ENCODE measurements at places on chromosomes 3 and 15. TPM values are rescaled to one million over a fixed set of nuclear protein-coding genes. Genes with fewer than 3 reads are reported as not detected.

- DNase-seq = no peak
Observed at GRCh38 chr15:99511531-99511865, 54.3 kb upstream of the MEF2A start.

DNA sequence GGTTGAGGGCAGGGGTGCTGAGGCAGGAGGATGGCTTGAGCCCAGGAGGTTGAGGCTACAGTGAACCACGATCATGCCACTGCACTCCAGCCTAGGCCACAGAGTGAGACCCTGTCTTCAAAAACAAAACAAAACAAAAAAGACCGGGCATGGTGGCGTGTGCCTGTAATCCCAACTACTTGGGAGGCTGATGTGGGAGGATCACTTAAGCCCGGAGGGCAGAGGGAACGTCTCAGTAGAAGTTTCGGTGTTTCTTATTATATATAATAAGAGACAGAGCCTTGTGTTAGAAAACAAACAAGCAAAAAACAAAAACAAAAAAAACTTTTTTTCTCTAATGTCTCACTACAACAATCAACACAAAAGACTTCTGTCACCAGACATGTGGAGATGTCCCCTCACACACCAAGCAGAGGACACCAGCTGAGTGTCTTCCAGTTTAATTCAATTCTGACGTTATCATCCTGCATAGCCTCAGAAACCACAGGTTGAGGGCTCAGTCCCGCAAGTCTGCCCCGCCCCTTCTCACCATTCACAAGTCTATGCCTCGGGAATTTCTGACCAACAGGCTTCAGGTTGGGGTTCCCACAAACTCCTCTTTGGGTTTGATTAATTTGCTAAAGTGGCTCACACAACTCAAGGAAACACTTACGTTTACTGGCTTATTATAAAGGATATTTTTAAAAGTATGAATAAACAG lies 24.0 kb upstream of the EIF4A2 start:
- no peak for DNase-seq

- DNase-seq = no peak
Observed at GRCh38 chr3:161199926-161200325, 21.2 kb upstream of the NMD3 start.

- DNase-seq = no peak
Observed at GRCh38 chr3:153880493-153880892, 240.7 kb upstream of the ARHGEF26 start.

GRCh38 chr3:140950144-140950543 lies 8.5 kb downstream of the SLC25A36 start:
- no peak for DNase-seq

GRCh38 chr15:70316059-70316600 lies 218.4 kb upstream of the TLE3 start:
- no peak for DNase-seq

- DNase-seq = peak; percentile 60
Observed at GRCh38 chr15:89556413-89557262, 18.6 kb upstream of the TICRR start.

- DNase-seq = peak; percentile 89
Observed at GRCh38 chr15:44536302-44536961, 515 bp upstream of the EIF3J start.

GRCh38 chr3:99248130-99248529 lies 346.6 kb upstream of the DCBLD2 start:
- no peak for DNase-seq

GRCh38 chr15:74175271-74176191 lies 2.0 kb downstream of the ISLR start:
- no peak for DNase-seq

DNA sequence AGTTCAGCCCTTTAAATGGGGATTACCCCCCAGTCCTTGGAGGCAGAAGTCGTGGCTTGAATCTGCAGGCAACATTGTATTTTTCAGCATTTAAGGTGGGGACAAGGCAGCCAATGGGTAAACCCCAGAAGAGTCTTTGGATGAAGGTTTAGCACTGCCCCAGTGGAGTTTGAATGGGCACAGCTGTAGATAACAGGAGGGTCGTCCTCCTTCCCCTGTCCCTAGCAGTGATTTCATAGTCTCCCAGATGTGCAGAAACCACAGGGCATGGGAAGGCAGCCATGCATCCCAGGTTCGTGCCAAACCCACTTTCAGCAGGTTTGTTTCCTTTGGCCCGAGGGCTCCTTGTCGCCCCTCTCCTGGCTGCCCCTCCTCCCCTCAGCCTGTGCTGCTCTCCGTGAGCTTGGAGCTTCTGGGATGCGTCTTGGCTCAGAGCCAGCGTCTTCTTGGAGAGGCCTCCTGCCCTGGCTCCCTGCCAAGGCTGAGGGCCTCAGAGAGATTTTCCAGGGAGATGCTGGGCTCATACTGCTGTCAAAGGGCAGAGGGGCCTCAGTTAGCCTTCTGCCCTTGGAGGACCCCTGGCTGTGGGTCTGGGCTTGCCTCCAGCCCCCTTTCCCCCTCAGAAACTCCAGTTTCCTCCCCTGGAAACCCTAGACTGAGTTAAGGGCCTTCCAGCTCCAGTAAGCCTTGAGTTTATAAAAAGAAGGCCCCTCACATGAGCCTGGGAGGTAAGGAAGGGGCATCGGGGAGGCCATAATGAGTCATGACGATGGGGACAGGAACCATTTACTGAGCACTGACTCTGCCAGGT lies 48.9 kb upstream of the POLG start:
- DNase-seq = peak; percentile 81

DNA sequence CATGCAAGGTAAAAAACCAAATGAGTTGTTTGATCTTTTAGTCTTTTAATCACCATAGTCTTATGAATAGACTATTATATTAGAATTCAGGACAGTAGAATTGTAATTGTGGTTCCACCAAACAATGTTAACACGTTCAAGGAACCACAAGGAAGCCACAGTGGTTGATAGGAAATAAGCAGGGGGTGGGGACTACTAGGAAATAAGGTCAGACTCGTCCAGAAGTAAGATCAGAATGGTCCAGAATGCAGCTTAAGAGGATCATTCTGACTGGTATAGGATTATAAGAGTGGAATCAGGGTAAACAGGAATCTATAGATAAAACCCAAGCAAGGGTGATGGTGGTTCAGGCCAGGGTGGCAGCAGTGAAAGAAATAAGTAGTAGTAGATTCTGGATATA lies 7.5 kb downstream of the MYNN start:
- no peak for DNase-seq

DNA sequence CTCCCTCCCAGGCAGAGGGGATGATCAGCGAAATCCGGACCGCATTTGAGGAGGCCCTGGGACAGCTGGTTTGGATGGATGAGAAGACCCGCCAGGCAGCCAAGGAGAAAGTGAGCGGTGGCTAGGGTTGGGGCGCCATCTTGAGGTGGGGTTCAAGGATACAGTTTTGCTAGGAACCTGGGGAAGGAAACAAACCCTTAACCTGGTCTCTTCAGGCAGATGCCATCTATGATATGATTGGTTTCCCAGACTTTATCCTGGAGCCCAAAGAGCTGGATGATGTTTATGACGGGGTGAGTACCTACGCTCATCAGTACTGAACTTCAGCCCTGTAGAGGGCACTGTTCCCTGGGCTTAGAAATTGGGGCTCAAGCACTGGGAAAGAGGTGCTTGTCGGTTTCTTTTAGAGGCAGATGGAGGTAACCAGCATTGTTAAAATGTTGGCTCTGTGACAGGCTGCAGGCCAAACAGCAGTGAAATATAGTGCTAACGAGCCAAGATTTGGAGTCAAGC lies 9.6 kb upstream of the PSMD2 start:
- peak; percentile 47 for DNase-seq

The GPR160 gene
- total RNA-seq = 5.6 TPM

The ITGA11 gene
- total RNA-seq = 0.41 TPM

The CKMT1B gene
- 0.95 TPM for total RNA-seq

The SLC26A6 gene
- 7.8 TPM for total RNA-seq

The PODXL2 gene
- 13.0 TPM for total RNA-seq

The JMJD7 gene
- 9.4 TPM for total RNA-seq

Data from H4 (cell line).